ENCODE measurements at places on chromosomes 11 and 22.

DNA sequence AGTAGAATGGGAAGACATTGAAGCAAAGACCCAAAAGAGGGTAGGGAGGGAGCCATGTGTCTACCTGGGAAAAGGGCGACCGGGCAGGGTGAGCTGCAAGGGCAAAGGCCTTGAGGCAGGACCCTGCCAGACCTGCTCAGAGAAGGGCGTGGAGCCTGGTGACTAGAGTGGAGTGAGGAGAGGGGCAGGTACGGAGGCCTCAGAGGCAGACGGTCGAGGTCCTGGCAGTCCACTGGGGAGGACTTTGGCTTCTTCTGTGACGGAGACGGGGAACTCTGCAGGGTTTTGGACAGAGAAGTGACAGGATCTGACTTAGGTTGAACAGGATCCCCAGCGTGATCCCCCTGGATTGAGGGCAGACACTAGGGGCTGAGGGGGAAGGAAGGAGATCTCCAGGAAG is 12.9 kb downstream of the RIBC2 start:
- H3K27me3 ChIP-seq, result no peaks in the 10 kb centered on the region
- peaks cover 3% of the 10 kb centered on the region for H3K4me1 ChIP-seq
- H3K36me3 ChIP-seq, result peaks cover 8% of the 10 kb centered on the region
- H3K4me3 ChIP-seq, result no peak overlapping the region

DNA sequence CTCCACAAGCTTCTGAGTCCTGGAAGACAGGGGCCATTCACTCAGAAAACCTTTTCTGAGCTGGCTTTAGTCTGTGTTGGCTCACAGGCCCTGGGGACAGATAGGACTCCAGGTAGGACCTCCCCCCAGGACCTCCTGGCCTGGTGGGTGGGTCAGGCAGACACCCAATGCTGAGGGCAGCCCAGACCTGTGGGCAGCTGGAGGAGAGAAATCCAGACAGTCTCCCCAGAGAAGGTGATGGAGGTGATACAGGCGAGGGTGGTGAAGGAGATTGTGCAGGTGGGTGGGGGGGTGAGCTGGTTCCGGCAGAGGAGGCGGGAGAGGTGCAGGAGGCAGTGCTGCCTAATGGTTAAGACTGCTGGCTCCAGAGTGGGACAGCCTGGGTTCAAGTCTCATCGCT is 15.6 kb downstream of the LRRC32 start:
- H3K27me3 ChIP-seq, result peaks cover 14% of the 10 kb centered on the region
- H3K4me1 ChIP-seq, result no peaks in the 10 kb centered on the region
- DNase-seq, result no peak
- H3K36me3 ChIP-seq, result no peaks in the 10 kb centered on the region
- H3K27ac ChIP-seq, result no peak overlapping the region

DNA sequence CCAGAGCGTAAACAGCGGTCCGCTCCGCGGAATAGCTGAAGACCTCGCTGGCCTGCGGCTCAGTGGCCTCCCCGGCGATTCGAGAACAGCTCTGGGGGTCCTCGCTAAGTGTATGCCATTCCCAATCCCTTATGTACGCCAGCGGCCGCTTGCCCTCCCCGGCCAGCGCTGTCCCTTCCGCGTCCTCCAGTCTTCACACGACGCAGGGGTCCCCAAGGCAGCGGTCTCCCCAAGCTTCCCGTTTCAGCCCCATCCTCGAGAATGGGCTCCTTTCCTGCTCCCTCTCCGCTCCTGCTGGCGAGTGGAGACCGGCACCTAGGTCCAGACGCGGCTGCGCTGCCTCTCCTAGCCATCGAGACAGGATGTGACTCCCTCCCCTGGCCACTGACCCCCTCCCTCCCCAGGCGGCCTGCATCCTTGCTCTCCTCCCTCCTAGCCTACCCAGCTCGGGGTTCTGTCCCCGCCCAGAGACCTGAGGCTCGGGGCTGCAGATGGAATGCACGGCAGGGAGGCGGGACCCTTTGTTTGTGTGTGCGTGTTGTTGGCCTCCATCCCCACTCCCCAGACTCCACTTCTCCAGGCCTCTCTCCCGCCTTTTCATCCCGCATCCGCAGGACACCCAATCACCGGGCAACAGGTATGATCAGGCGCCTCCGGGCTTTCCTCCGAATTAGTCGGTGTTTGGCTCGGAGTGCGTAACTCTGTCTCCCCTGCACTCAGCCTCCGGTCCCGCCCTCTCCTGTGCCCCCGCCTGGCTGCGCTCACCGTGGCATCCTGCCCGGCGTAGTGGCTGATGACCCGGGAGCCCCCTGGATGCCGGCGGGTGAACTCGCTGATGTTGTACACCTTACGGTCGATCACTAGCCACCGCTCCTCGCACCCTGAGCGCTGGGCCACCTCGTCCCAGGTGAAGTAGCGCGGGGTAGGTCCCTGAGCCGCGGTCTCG is 740 bp downstream of the FADS1 start:
- H3K4me1 ChIP-seq, result peaks cover 11% of the 10 kb centered on the region
- peak; percentile 80 for DNase-seq
- peaks cover 22% of the 10 kb centered on the region for H3K36me3 ChIP-seq
- peak overlapping the region; percentile 92 for H3K4me3 ChIP-seq
- H3K27ac ChIP-seq, result peak overlapping the region; percentile 91

GRCh38 chr11:79030448-79030847 is 410.4 kb downstream of the TENM4 start:
- H3K27ac ChIP-seq, result no peak overlapping the region
- peaks cover 8% of the 10 kb centered on the region for H3K4me1 ChIP-seq
- H3K4me3 ChIP-seq, result no peak overlapping the region
- no peaks in the 10 kb centered on the region for H3K36me3 ChIP-seq
- no peak for DNase-seq
